ENCODE measurements at places on chromosomes 6 and 20.
A peak's percentile ranks its signal among the peaks of the same experiment; 100 is the strongest.

- DNase-seq: peak; percentile 63
Observed at GRCh38 chr6:56246881-56247653, at the start of gene COL21A1. COL21A1 (minus strand) TSS chr6:56247580; CDS start chr6:56182618, 64,962 bp downstream.

DNA sequence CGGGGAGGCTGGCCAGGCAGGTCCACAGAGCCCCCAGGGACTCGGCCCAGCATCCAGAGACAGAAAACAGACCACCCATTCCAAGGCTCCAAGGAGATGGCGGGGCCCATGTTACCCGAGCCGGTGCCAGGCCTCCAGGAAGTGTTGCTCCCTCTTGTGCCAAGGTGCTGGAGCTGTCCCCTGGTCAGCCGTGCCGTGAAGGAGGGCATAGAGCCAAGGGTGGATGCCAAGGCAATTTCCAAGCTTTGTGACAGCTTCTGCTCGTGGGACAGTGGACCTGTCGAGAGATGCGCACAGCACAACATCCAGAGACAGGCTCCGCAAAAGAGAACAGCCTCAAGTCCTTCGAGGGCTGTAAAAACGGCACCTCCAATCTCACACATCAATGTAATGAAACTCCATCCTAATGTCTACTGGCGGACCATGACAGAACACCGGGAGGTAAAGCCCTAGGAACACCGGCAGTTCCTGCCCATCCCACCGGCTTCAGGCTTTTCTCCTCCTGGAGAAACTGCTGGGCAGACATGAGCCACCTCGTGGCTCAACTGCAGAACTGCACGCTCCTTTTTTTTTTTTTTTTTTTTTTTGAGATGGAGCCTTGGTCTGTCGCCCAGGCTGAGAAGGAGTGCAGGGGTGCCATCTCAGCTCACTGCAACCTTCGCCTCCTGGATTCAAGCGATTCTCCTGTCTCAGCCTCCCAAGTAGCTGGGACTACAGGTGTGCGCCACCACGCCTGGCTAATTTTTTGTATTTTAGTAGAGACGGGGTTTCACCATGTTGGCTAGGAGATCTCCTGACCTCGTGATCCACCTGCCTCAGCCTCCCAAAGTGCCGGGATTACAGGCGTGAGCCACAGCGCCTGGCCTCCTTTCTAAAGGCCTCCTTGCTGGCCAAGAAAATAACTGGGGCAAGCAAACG is 30.9 kb upstream of the AVP start:
- peak; percentile 55 for DNase-seq

GRCh38 chr6:126204598-126204997 is 135.3 kb upstream of the CENPW start:
- DNase-seq: no peak

DNA sequence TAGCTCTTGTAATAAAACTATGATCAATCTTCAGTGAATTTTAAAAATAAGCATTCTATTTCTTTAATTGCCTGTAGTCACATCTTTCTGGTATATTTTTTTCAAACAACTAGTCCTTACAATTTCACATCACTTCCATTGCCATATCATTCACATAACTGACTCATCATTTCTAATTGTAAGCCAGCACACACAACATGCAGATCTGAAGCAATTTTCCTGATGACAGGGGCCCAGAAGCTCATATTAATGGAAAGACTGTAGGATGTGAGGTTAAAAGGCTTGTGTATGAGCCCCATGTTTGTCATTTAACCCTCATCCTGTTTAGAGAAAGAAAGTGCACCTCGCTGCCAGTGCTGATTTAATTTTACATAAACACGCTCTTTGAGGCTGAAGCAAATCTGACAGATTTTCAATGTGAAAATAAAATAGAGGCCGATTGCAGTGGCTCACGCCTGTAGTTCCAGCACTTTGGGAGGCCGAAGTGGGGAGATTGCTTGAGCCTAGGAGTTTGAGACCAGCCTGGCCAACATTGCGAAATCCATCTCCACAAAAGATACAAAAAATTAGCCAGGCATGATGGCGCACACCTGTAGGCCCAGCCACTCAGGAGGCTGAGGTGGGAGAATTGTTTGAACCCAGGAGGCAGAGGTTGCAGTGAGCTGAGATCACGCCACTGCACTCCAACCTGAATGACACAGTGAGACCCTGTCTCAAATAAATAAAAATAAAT is 40.1 kb upstream of the LTV1 start:
- DNase-seq: no peak

GRCh38 chr6:25026723-25027122 is 91.0 kb upstream of the RIPOR2 start:
- no peak for DNase-seq

GRCh38 chr6:139181236-139181635 is 46.4 kb downstream of the HECA start:
- no peak for DNase-seq

DNA sequence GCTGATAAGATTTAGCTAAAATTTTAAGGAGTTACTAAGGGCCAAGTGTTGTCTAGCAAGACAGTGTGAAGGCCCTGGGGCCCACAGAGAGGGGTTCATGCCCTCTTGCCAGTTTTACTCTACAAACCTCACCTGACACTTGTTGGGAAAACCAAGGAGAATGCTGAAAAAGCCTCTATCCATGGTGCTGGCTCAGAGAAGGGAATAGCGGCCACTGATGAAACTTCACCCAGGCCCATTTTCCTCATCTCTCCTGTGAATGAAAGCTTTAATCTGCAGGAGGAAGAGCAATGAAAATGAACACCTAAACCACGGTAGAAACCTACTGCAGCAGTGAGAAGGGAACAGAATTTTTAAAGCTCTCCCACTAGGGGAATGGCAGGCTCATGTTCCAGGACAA is 317.3 kb upstream of the CNR1 start:
- no peak for DNase-seq

DNA sequence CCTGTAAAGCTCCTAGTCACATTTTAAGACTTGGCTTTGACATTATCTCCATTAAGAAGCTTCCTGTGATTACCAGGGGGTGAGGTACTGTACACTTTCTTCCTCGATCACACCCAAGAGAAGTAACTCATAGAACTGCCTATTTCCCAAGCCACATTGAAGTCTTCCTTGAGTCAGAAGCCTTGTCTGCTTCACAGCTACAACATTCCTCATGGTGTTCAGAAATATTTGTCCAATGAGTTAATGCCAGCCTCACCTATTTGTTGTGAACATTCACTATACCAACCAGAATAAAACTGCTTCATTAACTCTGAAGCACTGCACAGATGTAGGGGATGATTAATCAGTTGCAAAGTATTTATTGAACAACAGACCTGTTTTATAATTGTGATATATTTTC is 622.3 kb downstream of the PTPRT start:
- DNase-seq: no peak

- DNase-seq: no peak
Observed at GRCh38 chr6:2883673-2884072, 19.4 kb downstream of the SERPINB9 start.

DNA sequence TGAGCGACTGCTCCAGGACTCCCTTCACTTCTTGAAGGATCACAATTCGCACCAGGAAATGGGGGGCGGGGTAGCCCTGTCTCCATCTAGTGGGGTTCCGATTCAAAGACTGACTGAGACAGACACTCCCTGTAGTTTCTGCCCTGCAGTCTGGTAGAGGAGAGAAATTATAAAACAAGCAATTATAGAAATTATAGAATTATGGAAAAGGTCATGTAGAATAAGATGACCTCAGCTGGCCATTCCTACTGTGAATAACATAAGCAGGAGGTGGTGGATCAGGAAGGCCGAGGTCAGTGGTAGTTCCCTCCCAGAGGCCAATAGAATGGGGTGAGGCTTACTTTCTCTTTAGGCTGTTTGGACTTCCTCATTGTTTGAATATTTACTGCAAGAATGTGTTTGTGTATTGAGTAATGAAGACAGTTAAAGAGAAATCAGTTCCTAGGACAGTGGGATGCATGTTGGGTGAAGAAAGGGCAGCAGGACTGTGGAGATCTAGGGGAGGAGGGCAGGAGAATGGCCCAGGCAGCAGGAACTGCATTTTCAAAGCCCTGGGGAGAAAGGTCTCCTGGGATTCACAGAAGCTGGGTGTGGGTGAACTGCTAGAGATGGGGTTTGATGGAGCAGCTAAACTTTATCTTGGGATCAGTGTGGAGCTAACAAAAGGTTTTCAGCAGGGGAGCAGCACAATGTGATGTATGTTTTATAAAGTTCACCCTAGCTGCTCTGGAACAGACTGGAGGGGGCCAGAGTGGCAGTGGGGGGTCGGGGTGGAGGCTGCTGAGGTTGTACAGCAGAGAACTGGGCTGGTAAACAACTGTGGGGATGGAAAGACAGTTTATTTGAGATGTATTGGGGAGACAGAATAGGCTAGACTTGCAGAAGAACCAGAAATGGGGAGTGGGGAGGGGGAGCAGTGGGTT is 2.1 kb downstream of the ZNF341 start:
- peak; percentile 43 for DNase-seq

GRCh38 chr6:16273256-16273655 is 34.9 kb downstream of the GMPR start:
- DNase-seq: no peak

- no peak for DNase-seq
Observed at GRCh38 chr20:14801591-14802325, 464.3 kb upstream of the FLRT3 start.

GRCh38 chr20:719816-720215 is 44.2 kb upstream of the SCRT2 start:
- DNase-seq: no peak

- DNase-seq: no peak
Observed at GRCh38 chr6:3610921-3611320, 140.6 kb downstream of the PXDC1 start.

- DNase-seq: no peak
Observed at GRCh38 chr6:14436592-14437132, 319.1 kb downstream of the CD83 start.

- DNase-seq: no peak
Observed at GRCh38 chr6:36442103-36442670, 467 bp downstream of the PXT1 start.

- DNase-seq: no peak
Observed at GRCh38 chr6:17831135-17831534, 124.4 kb upstream of the NUP153 start.

DNA sequence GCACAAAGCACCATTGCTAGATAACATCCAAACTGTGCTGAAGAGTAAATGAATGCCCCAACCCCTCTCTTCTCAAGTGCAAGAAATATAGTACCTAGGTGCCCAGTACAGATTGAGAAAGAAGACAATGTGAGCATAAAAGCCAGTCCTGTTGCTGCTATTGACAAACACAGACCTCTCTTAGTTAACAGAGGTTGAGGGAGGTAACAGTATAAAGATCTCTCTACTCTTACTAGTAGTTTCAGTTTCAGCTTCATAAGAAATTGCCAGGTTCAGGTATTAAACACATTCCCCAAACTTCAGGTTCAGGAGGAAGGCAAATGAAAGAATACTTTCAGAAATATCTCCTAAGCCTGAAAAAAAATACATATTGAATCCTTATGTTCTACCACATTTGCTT is 31.4 kb downstream of the TBC1D32 start:
- DNase-seq: no peak

GRCh38 chr6:142262231-142262630 is 39.6 kb upstream of the ADGRG6 start:
- no peak for DNase-seq

DNA sequence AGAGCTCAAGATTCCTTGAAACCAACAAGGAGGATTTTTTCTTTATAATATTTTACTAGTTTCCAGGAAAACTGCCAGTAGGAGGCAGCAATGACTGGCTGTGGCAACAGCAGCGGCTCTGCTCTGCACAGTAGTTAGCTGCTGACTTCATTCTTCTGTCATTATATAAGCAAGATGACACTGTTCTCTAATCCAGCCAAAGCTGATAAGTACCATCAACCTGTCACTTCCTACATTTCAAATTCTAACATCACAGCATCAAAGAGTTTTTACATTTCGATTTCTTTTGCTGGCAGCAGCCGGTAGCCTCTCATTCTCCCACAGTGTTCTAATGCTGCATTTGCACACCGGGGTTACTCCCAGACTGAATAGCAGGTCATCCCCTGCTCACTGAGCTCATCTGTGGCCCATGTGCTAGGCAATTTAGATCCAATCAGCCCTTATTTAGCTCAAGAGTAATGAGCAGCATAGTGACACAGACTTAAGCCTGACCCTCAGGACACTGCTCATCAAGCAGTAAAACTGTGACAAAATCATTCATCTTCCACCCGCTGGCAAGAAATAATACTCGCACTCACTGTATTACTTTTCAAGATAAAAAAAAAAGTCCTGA is 67.8 kb downstream of the MMS22L start:
- DNase-seq: no peak

- peak; percentile 98 for DNase-seq
Observed at GRCh38 chr6:21588481-21589351, 4.8 kb upstream of the SOX4 start.

DNA sequence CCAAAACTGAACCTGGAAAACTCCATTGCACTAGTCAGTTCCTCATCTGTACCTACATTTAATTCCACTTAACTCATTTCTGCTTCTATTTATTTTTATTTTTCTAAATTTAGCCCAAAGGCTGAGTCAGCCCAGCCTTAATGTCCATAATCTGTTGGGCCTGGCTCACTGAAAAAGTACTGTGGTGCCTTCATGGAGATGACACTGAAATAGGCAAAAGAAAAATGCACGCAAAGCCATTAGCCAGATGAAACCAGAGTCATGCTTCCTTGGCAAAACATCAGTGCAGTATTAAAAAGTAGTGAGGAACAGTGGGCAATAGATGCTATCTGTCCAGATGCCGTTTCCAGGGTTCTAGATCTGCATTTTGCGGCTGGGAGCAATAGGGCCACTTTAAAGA is 14.7 kb upstream of the PLCB4 start:
- no peak for DNase-seq

DNA sequence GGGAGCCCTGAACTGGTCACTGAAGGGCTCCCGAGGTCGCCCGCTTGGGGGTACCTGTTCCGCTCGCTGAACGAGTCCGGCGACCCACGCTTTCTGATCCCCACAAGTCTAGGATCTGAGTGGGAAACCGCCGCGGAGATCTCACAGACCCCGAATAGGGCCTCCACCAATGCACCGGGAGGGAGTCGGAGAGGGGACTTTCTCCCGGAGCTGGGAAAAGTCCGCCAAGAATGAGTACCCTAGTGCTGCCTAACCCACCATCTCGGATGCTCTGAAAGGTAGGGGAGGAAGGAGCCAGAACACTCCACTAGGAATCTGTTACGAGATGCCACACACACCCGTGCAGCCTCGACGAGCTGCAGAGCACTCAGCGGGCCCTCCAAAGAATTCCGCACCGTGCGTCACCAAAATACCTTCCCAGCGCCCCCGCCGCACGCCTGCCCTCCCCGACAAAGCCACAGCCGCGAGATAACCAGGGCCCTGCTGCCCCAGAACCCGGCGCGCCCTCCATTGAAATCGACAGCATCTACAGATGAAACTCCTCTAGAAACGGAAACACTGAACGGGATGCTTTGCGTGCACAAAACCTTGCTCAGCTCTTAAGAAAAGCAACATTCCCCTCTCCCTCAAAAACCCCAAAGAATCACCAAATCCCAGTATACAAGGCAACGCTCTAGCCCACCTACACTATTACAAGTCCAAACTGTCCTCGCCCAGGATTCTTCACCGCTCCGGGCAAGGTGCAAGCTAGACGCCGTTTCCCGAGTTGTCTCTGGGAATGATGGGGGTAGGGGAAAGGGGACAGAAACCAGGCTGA is 686 bp downstream of the COL12A1 start:
- DNase-seq: peak; percentile 71

Measured in right kidney (tissue), 9 donors.